Uterus (tissue), 4 donors: ENCODE measurements at places on chromosomes 7 and 10. TPM values are rescaled to one million over a fixed set of nuclear protein-coding genes. Genes with fewer than 3 reads are reported as not detected.

GRCh38 chr7:13839063-13839462, 150.4 kb downstream of the ETV1 start:
- H3K4me3 ChIP-seq: no peak overlapping the region
- H3K36me3 ChIP-seq: no peaks in the 10 kb centered on the region
- H3K4me1 ChIP-seq: no peaks in the 10 kb centered on the region
- no peaks in the 10 kb centered on the region for H3K27me3 ChIP-seq
- no peak overlapping the region for H3K27ac ChIP-seq

DNA sequence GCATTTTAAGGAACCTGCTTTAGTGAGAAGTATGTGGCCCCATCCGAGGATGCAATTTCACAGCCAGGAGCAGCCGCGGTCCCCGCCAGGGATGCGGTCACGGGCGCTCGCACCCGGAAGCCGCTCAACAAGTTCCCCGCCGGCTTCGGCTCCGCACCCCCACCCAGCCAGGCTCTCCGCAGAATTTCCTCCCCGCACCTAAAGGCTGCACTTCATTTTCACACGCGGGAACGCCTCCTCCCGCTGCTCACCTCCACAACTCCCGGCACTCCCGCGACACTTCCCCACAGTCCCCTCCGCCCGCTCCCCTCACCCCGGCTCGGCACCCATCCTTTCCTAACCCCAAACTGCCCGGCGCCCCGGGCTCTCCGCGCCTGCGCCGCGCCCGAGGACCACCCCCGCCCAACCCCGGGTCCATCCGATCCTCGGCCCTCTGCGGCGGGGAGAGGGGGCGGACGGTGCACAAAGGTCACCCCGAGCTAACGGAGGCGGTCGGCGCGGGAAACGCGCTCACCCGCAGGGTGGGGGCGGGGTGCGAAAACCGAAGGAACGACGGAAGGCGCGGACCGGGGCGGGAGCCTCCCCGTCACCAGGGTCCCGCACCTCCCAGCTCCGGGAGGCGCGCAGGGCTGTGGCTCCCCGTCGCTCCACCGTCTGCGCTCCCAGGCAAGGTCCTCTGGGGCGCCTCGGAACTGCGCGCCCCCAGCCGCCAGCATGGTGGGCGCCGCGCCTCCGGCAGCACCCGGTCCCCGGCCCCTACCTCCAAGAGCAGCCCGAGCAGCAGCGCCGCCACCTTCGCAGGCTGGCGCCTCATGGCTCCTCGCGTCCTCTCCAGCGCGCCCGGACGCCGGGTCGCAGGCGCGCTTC, 558 bp downstream of the VOPP1 start:
- no peaks in the 10 kb centered on the region for H3K27me3 ChIP-seq
- H3K4me1 ChIP-seq: peaks cover 6% of the 10 kb centered on the region
- H3K27ac ChIP-seq: peak overlapping the region; percentile 83
- no peaks in the 10 kb centered on the region for H3K36me3 ChIP-seq
- H3K4me3 ChIP-seq: peak overlapping the region; percentile 100
- DNase-seq: peak; percentile 52

CPA2 gene
- not detected for total RNA-seq

DNA sequence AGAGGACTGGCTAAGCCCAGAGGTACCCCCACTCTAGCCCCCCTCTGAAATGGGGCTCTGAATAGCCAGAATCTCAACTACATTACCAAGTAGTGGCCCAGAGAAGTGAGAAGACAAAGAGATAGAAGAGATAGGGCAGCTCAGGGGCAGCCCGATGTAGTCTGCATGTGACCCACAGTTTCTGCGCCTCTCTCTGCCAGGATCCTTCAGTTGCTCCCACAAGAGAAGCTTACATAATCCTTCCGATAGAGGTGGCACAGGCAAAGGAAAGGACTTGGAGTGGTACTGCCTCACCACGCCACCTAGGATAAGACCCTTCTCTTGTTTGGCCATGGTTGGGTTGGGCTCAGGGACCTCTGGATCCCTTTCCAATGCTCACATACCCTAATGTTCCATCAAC, 5.4 kb upstream of the PDE1C start:
- H3K4me3 ChIP-seq: no peak overlapping the region
- no peaks in the 10 kb centered on the region for H3K36me3 ChIP-seq
- H3K27me3 ChIP-seq: no peaks in the 10 kb centered on the region
- no peaks in the 10 kb centered on the region for H3K4me1 ChIP-seq
- H3K27ac ChIP-seq: no peak overlapping the region

DNA sequence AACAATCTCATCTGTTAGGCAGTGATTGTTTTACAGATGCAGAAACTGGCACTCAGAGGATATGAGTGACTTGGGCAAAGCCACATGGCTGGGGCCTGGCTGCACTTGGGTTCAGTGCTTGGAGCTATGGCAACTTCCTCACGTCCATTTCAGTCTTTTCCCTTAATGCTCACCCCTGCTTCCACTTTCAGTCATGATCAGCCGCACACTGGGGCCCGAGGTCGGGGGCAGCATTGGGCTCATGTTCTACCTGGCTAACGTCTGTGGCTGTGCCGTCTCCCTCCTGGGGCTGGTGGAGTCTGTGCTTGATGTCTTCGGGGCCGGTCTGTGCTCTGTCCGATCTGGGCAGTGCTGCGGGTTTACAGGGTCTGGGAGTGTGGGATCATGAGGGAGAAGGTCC, 3.0 kb downstream of the SLC12A9 start:
- no peak for DNase-seq
- H3K4me3 ChIP-seq: no peak overlapping the region
- no peaks in the 10 kb centered on the region for H3K4me1 ChIP-seq
- H3K27ac ChIP-seq: no peak overlapping the region
- H3K27me3 ChIP-seq: no peaks in the 10 kb centered on the region
- H3K36me3 ChIP-seq: no peaks in the 10 kb centered on the region

GRCh38 chr10:119133949-119134348, 30.0 kb downstream of the DENND10 start:
- H3K4me3 ChIP-seq: no peak overlapping the region
- H3K36me3 ChIP-seq: no peaks in the 10 kb centered on the region
- H3K4me1 ChIP-seq: no peaks in the 10 kb centered on the region
- DNase-seq: no peak

GRCh38 chr7:120785095-120785494, 72.8 kb downstream of the TSPAN12 start:
- no peak overlapping the region for H3K4me3 ChIP-seq
- no peak overlapping the region for H3K27ac ChIP-seq

GRCh38 chr10:62352356-62352970, 21.7 kb upstream of the ZNF365 start:
- H3K4me1 ChIP-seq: no peaks in the 10 kb centered on the region
- H3K4me3 ChIP-seq: no peak overlapping the region
- DNase-seq: no peak
- no peak overlapping the region for H3K27ac ChIP-seq
- H3K27me3 ChIP-seq: no peaks in the 10 kb centered on the region

ADAM22 gene
- total RNA-seq: 6.9 TPM

ZNF117 gene
- 12.8 TPM for total RNA-seq

- no peaks in the 10 kb centered on the region for H3K36me3 ChIP-seq
- no peaks in the 10 kb centered on the region for H3K4me1 ChIP-seq
- no peaks in the 10 kb centered on the region for H3K27me3 ChIP-seq
- no peak overlapping the region for H3K4me3 ChIP-seq
Measured at GRCh38 chr7:96401200-96401599, 79.3 kb upstream of the SLC25A13 start.

- no peaks in the 10 kb centered on the region for H3K4me1 ChIP-seq
- H3K36me3 ChIP-seq: no peaks in the 10 kb centered on the region
- no peak overlapping the region for H3K4me3 ChIP-seq
- no peak overlapping the region for H3K27ac ChIP-seq
- peaks cover 4% of the 10 kb centered on the region for H3K27me3 ChIP-seq
Measured at GRCh38 chr7:44221231-44221791, 20.5 kb downstream of the YKT6 start.

DNA sequence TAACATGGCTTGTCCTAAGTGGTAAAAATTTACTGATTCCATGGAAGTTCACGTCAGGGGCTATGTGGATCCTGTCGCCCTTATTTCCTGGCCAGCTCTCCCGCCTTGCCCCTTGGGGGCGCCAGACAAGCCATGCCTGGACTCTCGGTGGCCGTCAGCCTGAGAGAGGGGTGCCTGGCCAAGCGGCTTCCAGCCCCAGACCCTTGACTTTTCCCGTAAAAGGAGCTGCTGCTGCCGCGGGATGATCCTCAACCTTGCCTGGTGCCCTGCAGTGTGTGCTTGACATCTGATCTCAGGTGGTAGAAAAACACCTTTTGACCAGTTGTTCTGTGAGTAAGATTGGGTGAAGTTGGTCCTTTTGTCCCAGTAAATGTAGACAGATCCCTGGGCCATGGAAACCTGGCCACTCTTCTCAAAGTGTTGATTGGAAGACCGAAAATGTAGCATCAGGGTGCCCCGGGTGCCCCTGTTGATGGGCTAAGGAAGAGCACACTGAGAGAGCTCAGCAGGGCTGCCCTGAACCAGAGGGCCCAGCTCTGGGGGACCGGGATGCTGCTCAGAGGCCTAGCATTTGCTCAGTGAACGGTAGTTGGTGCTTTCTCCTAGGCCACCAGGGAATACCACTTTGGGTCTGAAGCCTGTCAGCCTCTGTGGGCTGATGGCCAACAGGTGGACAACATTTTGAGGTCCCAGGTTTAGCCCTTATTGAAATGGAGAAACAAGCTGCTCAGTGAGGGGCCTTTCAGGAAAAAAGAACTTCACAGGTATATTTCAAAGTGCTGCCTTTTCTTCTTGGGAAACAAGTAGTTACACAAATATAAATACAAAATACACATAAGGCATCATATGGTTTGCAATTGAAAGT, 162.5 kb downstream of the LRMDA start:
- no peaks in the 10 kb centered on the region for H3K36me3 ChIP-seq
- H3K4me3 ChIP-seq: no peak overlapping the region
- H3K27ac ChIP-seq: no peak overlapping the region
- H3K4me1 ChIP-seq: no peaks in the 10 kb centered on the region
- no peaks in the 10 kb centered on the region for H3K27me3 ChIP-seq
- DNase-seq: no peak

- DNase-seq: no peak
- H3K27me3 ChIP-seq: no peaks in the 10 kb centered on the region
- H3K4me3 ChIP-seq: no peak overlapping the region
- no peak overlapping the region for H3K27ac ChIP-seq
- no peaks in the 10 kb centered on the region for H3K36me3 ChIP-seq
- H3K4me1 ChIP-seq: no peaks in the 10 kb centered on the region
Measured at GRCh38 chr10:88908194-88908593, 28.1 kb downstream of the STAMBPL1 start.

- H3K4me3 ChIP-seq: no peak overlapping the region
- no peaks in the 10 kb centered on the region for H3K4me1 ChIP-seq
- no peaks in the 10 kb centered on the region for H3K27me3 ChIP-seq
- no peak overlapping the region for H3K27ac ChIP-seq
- H3K36me3 ChIP-seq: no peaks in the 10 kb centered on the region
Measured at GRCh38 chr7:1156782-1157535, 3.0 kb downstream of the ZFAND2A start.

- DNase-seq: no peak
- H3K27me3 ChIP-seq: no peaks in the 10 kb centered on the region
- no peaks in the 10 kb centered on the region for H3K36me3 ChIP-seq
- H3K4me1 ChIP-seq: peaks cover 8% of the 10 kb centered on the region
Measured at GRCh38 chr10:34762603-34763299, 52.3 kb downstream of the PARD3 start.

- no peaks in the 10 kb centered on the region for H3K36me3 ChIP-seq
- H3K27me3 ChIP-seq: no peaks in the 10 kb centered on the region
- H3K27ac ChIP-seq: no peak overlapping the region
- no peak for DNase-seq
- H3K4me1 ChIP-seq: peaks cover 4% of the 10 kb centered on the region
- H3K4me3 ChIP-seq: no peak overlapping the region
Measured at GRCh38 chr10:85925201-85925750, 441.3 kb downstream of the GRID1 start.

C10orf67 gene
- not detected for total RNA-seq

DNA sequence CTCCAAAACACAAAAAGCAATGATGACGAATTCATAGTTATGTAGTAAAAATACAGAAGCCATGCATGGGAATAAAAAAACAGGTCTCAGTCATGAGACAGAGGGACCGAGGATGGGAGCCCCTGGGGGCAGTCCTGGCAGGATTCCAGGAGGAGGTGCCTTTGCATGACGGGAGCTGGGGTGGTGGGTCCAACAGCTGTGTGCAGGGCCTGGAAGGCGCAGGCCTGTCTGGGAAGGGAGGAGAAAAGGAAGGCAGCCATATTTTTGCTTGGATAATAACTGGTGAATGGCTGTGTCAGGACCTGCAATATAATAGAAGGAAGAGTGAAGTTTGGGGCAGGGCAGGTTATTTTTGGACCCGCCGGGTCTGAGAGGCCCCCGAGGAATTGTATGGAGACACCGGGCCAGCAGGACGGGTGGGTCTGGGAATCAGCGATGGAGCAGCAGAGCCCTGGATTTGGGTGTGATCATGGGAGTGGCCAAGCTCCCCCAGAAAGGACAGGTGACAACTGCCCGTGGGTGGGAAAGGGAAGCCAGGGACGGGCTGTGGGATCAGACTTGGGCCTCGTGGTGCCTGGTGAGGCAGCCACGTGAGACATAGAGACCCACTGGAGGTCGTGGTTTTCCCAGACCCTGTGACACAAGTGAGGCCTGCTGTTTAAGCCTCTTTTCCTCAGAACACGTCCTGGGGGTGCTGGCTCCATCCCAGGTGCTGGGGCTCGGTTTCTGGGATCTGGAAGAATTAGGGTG, 2.9 kb upstream of the JAKMIP3 start:
- H3K27ac ChIP-seq: no peak overlapping the region
- no peak overlapping the region for H3K4me3 ChIP-seq
- H3K27me3 ChIP-seq: no peaks in the 10 kb centered on the region
- H3K4me1 ChIP-seq: no peaks in the 10 kb centered on the region

- no peak overlapping the region for H3K4me3 ChIP-seq
- H3K36me3 ChIP-seq: no peaks in the 10 kb centered on the region
- no peak overlapping the region for H3K27ac ChIP-seq
- no peaks in the 10 kb centered on the region for H3K27me3 ChIP-seq
- no peaks in the 10 kb centered on the region for H3K4me1 ChIP-seq
Measured at GRCh38 chr7:18916826-18917225, 200.6 kb downstream of the TWIST1 start.

GRCh38 chr10:88687853-88688467, 18.1 kb upstream of the LIPK start:
- H3K4me1 ChIP-seq: no peaks in the 10 kb centered on the region
- no peaks in the 10 kb centered on the region for H3K27me3 ChIP-seq
- H3K27ac ChIP-seq: no peak overlapping the region
- H3K4me3 ChIP-seq: no peak overlapping the region

GRCh38 chr10:6229746-6230145, 27.0 kb downstream of the PFKFB3 start:
- no peaks in the 10 kb centered on the region for H3K36me3 ChIP-seq
- H3K4me1 ChIP-seq: no peaks in the 10 kb centered on the region
- H3K27me3 ChIP-seq: no peaks in the 10 kb centered on the region
- H3K4me3 ChIP-seq: no peak overlapping the region
- DNase-seq: no peak

DNA sequence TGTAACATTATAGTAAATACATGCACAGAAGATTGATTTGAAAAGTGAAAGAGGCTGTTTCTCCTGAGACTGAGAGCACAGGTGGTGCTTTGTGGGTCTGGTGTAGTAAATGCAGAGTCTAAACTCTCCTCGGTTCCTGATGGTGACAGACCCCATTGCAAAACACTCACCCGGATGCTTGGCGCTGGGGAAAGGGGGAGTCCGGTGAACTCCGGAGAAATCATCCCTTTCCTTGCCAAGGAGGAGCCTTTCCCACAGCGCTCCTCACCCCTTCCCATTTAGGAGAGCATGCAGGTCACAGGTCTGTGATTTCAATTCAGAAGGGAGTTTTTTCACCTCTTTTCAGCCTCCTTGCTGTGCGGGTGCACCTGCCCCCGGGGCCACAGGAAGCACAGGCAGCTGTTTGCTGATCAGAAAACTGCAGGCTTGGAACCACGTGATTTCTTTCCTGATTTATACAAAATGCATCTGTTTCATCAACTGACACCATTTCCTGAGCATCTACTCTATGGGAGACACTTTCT, 75.6 kb upstream of the LYZL2 start:
- no peaks in the 10 kb centered on the region for H3K4me1 ChIP-seq
- no peak overlapping the region for H3K4me3 ChIP-seq
- no peaks in the 10 kb centered on the region for H3K36me3 ChIP-seq
- H3K27me3 ChIP-seq: no peaks in the 10 kb centered on the region
- no peak overlapping the region for H3K27ac ChIP-seq
